ENCODE measurements at places on chromosomes 12 and 14. TPM values are rescaled to one million over a fixed set of nuclear protein-coding genes. Genes with fewer than 3 reads are reported as not detected.

DNA sequence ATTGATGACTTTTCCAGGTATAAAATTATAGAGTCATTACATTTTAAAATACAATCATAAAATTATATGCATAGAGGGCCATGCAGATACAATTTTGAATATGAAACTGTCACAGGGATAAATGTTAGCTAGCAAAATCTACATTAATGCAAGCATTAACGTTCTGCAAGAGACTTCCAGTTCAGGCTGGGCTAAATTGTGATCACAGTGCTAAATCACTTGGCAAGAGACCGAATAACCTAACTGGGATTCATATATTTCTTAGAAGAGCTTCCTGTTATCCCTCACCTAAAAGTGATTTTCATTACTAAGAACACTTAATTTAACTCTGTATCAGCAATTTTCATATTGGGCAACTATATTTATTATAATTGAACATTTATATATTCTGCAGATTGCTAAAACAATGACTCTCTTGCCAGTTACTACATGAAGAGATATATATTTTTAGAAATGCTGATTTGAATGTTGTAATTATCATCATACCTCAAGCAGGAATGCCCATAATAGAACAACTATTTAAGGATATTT, 83.2 kb downstream of the MGAT4C start:
- H3K4me3 ChIP-seq, result no peak overlapping the region
- no peaks in the 10 kb centered on the region for H3K36me3 ChIP-seq
- DNase-seq, result no peak
- no peaks in the 10 kb centered on the region for H3K27me3 ChIP-seq
- no peak overlapping the region for H3K27ac ChIP-seq
- H3K4me1 ChIP-seq, result no peaks in the 10 kb centered on the region

GRCh38 chr12:38776647-38777046, 128.7 kb downstream of the CPNE8 start:
- DNase-seq, result no peak
- no peak overlapping the region for H3K4me3 ChIP-seq
- no peaks in the 10 kb centered on the region for H3K27me3 ChIP-seq
- no peaks in the 10 kb centered on the region for H3K36me3 ChIP-seq
- no peaks in the 10 kb centered on the region for H3K4me1 ChIP-seq
- H3K27ac ChIP-seq, result no peak overlapping the region

GRCh38 chr12:2384533-2385351, 332.0 kb downstream of the CACNA1C start:
- H3K4me3 ChIP-seq, result no peak overlapping the region
- H3K36me3 ChIP-seq, result no peaks in the 10 kb centered on the region
- H3K27me3 ChIP-seq, result no peaks in the 10 kb centered on the region
- no peak for DNase-seq

GRCh38 chr14:97137705-97138104, 340.5 kb downstream of the VRK1 start:
- no peak for DNase-seq
- H3K27ac ChIP-seq, result no peak overlapping the region
- H3K4me1 ChIP-seq, result no peaks in the 10 kb centered on the region
- H3K27me3 ChIP-seq, result no peaks in the 10 kb centered on the region
- no peaks in the 10 kb centered on the region for H3K36me3 ChIP-seq
- no peak overlapping the region for H3K4me3 ChIP-seq

DNA sequence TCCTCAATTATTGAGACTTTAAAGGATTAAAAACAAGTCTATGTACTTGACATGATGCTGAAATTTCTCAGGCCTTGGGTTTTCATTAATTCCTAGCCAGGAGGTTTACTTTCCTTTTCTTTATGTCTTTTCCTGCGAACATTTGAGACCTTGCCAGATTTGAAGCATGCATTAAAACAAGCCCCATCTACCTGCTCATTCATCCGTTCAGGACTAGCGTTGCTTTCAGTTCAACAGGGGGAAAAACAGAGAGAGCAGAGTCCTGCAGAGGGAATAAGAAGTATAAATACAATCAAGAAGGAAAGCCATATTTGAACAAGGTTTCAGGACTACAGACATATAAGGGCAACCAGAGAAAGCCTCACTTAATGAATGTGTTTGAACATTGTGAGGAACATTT, 542.4 kb downstream of the DIO2 start:
- DNase-seq, result no peak
- no peaks in the 10 kb centered on the region for H3K4me1 ChIP-seq
- no peak overlapping the region for H3K27ac ChIP-seq
- H3K36me3 ChIP-seq, result no peaks in the 10 kb centered on the region
- H3K4me3 ChIP-seq, result no peak overlapping the region

- H3K27me3 ChIP-seq, result no peaks in the 10 kb centered on the region
- H3K4me3 ChIP-seq, result no peak overlapping the region
- no peak for DNase-seq
- H3K4me1 ChIP-seq, result no peaks in the 10 kb centered on the region
Measured at GRCh38 chr14:99928963-99929362, 135.8 kb downstream of the EML1 start.

DNA sequence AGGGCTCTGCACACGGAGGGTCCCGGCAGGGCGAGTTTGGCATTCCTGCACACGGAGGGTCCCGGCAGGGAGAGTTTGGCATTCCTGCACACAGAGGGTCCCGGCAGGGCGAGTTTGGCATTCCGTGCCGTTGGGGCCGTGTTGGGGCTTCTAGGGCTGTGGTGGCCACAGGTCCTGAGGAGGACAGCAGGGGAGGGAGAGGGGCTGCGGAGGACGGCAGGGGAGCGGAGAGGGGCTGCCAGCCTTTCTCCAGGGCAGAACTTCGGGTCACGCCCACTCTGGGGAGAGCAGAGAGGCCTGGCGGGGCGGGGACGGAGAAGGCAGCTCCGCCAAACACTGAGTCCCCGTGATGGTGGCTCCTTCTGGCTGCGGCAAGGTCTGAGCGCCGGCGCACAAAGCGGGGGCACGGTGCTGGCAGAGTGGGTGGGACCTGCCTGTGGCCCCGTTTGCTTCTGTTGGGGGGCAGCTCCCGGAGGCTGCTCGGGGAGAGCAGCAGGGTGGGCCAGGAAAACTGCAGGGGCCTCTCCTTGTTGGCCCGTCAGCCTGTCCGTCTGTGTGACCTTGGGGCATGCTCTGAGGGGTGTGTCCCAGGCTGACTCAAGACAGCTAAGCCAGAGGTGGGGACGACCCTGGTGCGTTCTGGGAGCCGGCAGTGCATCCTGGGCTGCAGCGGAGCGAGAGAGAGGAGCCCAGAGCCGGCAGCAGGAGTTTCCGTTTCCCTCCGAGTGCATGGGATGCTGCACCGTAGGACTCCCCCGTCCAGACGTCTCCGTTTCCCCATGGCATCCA, 60.2 kb downstream of the LRCOL1 start:
- H3K27ac ChIP-seq, result no peak overlapping the region
- H3K36me3 ChIP-seq, result no peaks in the 10 kb centered on the region
- peak overlapping the region; percentile 45 for H3K4me3 ChIP-seq
- H3K27me3 ChIP-seq, result peaks cover 96% of the 10 kb centered on the region
- peak; percentile 82 for DNase-seq

- no peaks in the 10 kb centered on the region for H3K27me3 ChIP-seq
- peaks cover 15% of the 10 kb centered on the region for H3K4me1 ChIP-seq
- DNase-seq, result no peak
- H3K27ac ChIP-seq, result no peak overlapping the region
- no peaks in the 10 kb centered on the region for H3K36me3 ChIP-seq
Measured at GRCh38 chr12:64034901-64035576, 187.1 kb downstream of the KICS2 start.

DNA sequence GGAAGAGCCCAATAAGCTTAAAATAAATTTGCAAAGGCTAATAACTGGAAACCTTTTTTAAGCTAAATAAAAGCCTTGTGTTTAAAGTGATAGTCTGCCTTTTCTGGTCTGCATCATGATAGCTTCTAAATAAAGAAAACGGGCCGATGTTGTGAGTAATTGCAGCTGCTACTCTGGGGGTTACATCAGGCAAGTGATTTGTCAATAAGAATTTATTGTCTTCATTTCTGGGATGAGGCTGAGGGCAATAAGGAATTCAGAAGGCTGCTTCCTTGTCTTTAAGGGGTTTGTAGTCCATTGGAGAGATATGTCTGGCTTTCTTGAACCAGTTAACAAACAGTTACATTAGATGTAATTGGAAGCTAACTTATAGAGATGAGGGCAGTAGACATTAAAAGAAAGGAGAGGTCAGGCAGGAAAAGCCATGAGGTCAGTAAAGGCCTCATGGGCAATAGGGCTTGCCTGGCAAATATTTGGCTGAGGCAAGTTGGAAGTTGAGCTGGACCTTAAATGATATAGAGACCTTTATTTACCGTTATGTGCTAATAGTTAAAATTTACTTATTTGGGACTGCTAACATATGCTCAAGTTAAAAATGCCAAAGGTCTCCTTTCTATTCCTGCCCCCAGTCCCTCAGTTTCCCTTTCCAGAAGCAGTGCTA, 85.0 kb downstream of the CRADD start:
- H3K4me3 ChIP-seq, result no peak overlapping the region
- H3K27ac ChIP-seq, result no peak overlapping the region
- no peak for DNase-seq

GRCh38 chr14:34060651-34060999, 109.8 kb upstream of the EGLN3 start:
- peak overlapping the region; percentile 57 for H3K4me3 ChIP-seq
- peaks cover 24% of the 10 kb centered on the region for H3K4me1 ChIP-seq
- H3K36me3 ChIP-seq, result no peaks in the 10 kb centered on the region
- DNase-seq, result peak; percentile 54
- H3K27me3 ChIP-seq, result peaks cover 31% of the 10 kb centered on the region

GRCh38 chr12:116138364-116138763, 139.1 kb downstream of the MED13L start:
- H3K27ac ChIP-seq, result no peak overlapping the region
- H3K27me3 ChIP-seq, result no peaks in the 10 kb centered on the region
- peaks cover 20% of the 10 kb centered on the region for H3K4me1 ChIP-seq
- peak; percentile 58 for DNase-seq
- H3K36me3 ChIP-seq, result no peaks in the 10 kb centered on the region

DNA sequence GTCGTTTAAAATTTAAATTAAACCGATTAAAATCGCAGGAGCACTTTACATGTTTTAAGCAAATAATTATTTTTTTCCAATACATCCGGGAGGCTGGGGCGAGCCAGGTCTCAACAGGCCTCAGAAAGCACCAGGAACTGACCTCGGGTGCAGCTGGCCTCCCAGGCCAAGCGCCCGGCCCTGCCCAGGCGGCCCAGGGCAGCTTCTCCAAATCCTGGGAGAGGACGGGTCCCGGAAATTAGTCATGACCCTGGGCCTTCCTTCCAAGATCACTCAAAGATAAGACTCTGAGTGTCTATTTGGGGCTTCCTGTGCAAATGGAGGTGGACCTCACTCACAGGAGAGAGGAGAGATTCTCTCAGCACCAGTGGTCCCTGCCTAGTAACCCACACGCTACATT, 177.1 kb downstream of the BCL11B start:
- H3K4me1 ChIP-seq, result peaks cover 15% of the 10 kb centered on the region
- H3K36me3 ChIP-seq, result no peaks in the 10 kb centered on the region
- H3K4me3 ChIP-seq, result no peak overlapping the region
- no peak overlapping the region for H3K27ac ChIP-seq

Gene KLRB1
- total RNA-seq, result not detected

Gene SYT1
- total RNA-seq, result 36.9 TPM

Gene ZDHHC22
- 0.31 TPM for total RNA-seq

Gene OR2AP1
- total RNA-seq, result not detected
